Upper lobe of right lung (tissue), 1 donor: ENCODE measurements at places on chromosomes 2 and 18. TPM values are rescaled to one million over a fixed set of nuclear protein-coding genes. Genes with fewer than 3 reads are reported as not detected.

Gene UGT1A5
- total RNA-seq: not detected

Gene DLX1
- total RNA-seq: not detected

Gene SKA1
- total RNA-seq: 0.52 TPM

Gene AFG3L2
- total RNA-seq: 35.4 TPM

Gene KLHL14
- 0.72 TPM for total RNA-seq

Gene CHAC2
- total RNA-seq: 3.6 TPM

Gene EGR4
- not detected for total RNA-seq

Gene SP5
- total RNA-seq: 2.5 TPM

Gene SERPINB10
- total RNA-seq: not detected

Gene PRADC1
- 15.5 TPM for total RNA-seq

Gene DSG4
- not detected for total RNA-seq

Gene ACVR1C
- total RNA-seq: 1.1 TPM

DNA sequence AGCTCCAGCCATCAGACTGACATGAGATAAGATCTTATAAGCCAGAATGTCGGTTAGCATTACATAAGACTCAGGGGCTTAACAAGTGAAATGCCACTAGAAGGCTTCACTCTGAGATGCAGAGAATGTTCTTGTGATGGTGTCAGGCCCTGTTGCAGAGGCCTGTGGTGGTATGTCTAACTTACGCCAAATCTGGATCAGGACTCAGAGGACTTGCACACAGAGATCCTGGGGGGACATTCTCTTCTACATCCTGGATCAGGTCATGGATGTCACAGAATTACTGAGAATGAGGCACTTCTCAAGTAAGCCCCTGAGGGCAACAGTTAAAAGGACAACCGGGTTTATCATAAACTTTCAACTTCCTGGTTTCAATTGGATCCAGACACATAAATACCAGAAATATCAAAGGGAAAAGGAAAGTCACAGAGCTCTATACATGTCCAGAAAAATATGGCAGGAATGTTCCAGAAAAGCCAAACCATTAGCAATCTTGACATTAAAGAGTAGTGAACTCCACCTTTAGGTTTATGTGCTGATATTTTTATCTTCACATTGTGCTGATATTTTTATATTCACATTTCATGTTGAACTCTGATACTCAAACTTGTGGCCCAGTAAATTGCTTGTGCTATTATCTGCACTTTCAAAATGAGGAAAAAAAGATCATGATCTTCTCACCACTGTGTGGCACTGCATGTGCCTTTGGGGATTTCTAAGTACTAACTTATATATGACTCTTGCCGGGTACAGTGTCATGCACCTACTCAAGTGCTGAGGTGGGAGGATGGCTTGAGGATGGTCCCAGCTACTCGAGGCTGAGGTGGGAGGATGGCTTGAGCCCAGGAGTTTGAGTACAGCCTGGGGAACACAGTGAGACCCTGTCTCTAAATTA is 137.5 kb upstream of the RNF152 start:
- DNase-seq: no peak

DNA sequence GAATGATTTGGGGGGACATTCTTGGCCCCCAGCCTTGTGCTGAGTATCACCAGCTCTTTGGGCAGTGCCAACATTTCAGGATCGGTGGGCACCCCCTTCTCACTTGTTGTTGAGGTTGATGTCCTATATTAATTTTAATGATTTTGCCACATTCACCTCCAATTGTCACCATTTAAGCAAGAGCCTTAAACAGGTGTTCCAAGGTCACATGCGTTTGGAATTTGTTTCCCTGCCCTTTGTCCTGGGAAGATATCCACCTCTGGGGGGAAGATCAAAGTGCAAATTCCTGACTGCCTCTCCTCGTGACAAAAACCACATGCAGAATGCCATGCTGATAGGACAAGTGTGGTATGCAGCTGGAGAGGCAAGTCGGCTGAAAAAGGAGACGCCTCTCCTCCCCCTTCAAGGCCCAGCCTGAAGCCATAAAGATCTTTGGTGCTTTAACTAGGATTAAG is 72.5 kb upstream of the ID2 start:
- DNase-seq: peak; percentile 13

DNA sequence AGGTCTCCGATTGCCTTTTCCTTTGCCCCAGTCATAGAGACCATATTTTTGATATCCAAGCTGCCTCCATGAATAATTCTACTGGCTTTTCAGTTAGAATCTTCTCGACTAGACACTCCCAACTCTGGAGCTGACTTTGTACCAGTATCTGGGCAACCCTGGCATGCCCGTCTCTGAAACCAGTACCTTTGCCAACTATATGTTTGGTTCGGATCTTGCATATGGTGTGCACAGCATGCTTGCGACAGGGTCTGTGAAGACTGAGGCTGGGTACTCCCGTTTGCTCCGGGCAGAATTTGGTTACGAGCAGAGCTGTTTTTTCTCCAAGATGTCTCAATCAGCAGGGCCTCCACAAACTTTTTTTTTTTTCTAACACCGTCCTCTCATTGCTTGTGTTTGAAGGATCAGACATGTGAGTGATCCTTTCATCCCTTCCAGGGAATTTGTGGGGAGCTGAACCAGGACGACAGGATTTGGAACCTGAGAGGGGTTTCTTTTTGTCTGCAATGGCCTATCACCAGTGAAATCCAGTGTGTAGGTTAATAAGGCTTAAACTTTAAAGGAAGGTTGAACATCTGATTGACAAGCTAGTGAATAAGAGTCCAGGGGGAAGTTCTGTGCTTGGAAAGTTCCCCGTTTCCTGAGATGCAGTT is 322.3 kb downstream of the MYCN start:
- no peak for DNase-seq

GRCh38 chr2:205734436-205735037 is 52.2 kb downstream of the NRP2 start:
- DNase-seq: no peak

- no peak for DNase-seq
These were observed 33.1 kb downstream of the MGAT4A start for GRCh38 chr2:98697651-98698337.

DNA sequence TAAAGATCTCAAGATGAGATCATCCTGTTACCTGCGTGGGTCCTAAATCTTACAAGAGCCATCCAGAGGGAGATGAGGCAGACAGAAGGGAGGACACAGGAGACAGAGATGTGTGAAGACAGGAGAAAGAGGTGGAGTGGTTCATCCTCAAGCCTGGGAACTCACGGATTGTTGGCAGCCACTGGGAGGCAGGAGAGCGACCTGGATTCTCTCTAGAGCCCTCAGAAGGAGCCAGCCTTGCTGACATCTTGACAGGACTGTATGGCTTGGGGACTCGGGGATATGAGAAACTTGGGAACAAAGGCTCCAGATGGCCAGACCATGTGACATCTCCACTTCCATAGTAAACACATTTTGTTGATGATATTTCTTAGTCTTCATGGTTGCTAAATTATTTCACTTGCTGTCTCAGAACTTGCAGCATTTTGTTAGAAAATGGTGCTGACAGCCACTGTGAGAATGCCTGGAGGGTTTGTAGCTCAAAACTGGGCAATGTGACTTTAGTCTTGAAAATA is 57.8 kb upstream of the MC2R start:
- no peak for DNase-seq

DNA sequence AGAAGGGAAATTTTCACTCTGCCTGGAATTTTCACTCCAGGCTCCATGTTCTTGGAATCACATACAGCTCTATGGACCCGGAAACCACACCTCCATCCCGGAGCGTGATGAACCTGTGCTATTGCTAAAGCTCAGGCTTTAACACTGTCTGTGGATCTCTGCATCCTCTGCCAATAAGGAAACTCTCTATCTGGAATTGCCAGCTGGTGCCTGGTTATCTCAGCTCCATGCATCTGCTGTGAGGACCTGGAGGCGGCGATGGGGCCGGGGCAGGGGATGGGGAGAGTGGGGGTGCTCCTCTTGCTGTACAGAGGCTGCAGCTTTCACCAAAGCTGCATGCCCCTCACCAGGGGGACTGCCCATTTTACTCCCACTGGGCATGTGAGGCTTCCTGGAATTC is 754.0 kb upstream of the SOX11 start:
- no peak for DNase-seq

- no peak for DNase-seq
These were observed 15.0 kb downstream of the TCF7L1 start for GRCh38 chr2:85148190-85148589.

- DNase-seq: no peak
These were observed 121.8 kb upstream of the ZBTB14 start for GRCh38 chr18:5417342-5417741.

GRCh38 chr2:30936977-30937376 is 129.7 kb upstream of the CAPN13 start:
- no peak for DNase-seq

DNA sequence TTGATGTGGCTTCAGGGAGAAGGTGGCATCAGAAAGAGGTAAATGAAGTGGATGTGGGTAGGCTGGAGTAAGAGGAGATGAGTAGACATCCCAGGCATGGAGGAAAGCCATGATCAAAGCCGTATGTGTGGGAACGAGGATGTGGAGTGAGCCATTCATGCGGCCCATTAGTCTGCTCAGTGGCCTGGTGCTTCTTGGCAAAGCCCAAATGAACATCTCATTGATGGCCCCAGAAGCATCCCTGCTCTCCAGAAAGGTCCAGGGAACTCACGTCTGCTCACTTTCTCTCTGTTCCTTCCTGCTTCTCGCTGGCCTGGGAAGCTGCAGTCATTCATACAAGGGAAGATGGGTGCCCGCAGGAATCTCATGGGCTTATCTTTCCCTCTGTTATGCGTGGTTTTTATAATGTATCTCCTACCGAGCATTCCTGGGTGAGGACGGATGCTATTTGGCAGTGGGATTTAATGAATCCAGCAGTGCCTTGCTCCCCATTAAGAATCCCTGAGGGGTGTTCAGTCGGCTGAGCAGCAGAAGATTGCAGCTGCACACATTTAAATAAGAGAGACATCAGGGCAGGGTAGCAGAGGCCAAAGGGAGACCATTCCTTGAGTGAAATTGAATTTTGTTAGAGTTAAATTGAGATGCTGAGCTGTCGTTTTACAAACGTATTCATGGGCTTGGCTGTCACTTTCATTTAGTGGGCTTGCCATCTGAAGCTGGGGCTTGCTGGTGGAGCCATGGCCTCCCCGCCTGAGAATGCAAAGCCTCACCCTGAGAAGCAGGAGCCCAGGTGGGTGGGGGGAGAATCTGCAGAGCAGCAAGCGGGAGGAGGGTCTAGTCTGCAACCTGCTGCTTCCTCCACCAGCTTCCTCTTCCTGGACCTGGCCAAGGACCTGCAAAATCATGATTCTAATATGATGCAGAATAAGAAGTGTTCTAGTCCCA is 64.5 kb downstream of the LYPD1 start:
- DNase-seq: no peak

- DNase-seq: no peak
These were observed 136.7 kb downstream of the ACKR3 start for GRCh38 chr2:236706288-236706687.

DNA sequence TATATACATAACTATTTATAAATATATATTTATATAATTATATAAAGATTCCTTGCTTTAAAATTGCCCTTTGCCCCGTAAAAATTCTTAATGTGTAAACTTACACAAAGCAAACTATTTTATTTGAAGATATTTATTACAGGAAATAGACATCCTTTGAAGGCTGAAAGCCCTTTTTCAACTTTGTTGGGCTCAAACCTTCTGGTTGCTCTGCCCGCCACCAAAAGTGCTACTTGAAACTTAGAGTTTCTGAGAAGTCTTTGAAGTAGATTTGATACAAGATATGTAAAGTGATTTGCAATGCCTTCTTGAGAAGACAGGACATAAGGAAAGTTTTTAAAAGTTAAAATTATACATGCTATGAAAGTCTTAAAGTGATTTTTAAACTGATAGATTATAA is 36.6 kb upstream of the METAP1D start:
- no peak for DNase-seq

- DNase-seq: no peak
These were observed 50.9 kb upstream of the BIN1 start for GRCh38 chr2:127157651-127158485.

DNA sequence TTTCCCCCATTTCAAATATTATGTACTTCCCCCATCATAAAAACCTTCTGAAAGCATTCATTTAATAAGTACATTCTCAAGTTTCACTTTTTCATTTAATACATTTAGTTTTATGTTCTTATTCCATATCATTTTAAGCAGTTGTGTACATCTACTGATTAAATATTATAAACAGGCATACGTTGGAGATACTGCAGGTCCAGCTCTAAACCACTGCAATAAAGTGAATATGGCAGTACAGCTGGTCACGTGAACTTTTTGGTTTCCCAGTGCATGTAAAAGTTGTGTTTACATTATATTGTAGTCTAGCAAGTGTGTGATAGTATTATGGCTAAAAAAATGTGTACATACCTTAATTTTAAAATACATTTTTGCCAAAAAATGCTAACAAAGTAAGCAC is 48.7 kb downstream of the TET3 start:
- DNase-seq: no peak

DNA sequence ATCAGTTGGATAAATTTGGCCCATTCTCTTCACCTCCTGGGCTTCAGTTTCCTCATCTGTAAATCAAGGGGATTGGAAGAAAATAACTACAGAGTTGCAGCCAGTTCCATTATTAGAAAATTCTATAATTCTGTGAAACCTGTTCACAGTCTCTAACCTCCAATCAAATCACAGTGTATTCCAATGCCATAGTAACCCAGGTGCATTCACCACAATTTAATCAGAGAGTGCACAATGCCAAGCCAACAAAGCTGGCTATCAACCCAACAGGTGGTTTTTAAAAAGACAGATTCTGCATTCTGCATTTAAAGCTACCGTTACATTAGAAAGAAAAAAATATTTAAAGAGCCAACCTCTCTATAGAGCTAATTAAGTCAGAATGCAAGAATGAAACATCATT is 308.6 kb downstream of the RNF144A start:
- no peak for DNase-seq

DNA sequence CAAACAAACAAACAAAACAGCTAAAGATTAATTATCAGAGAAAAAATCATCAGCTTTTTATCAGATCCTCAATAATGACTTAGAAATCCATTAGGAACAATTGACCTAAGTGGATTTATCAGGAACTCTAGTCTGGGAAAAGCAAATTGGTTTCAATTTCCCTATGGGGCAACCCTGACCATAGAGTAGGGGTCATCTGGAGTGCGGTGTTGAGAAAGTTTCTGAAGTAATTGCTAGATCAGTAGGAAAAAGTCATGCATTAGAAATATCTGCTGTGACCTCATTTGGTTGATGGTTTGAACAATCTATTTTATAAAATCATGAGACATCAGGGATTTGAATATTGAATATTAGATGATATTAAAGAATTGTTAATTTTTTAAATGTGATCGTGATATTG is 507.9 kb downstream of the TXNL1 start:
- DNase-seq: no peak

GRCh38 chr2:40032650-40033319 is 253.7 kb upstream of the THUMPD2 start:
- DNase-seq: no peak
